ENCODE measurements at places on chromosomes 4 and X.

GRCh38 chr4:84232309-84233095, 266.6 kb downstream of the NKX6-1 start:
- DNase-seq, result no peak

GRCh38 chr4:168743601-168744000, 246.7 kb downstream of the PALLD start:
- DNase-seq, result no peak

- no peak for DNase-seq
Observed at GRCh38 chr4:183130328-183131155, 31.5 kb downstream of the WWC2 start.

GRCh38 chr4:102543030-102543928, 42.1 kb downstream of the NFKB1 start:
- DNase-seq, result no peak

- no peak for DNase-seq
Observed at GRCh38 chrX:13752646-13753045, 18.1 kb downstream of the OFD1 start.

GRCh38 chr4:42541647-42542046, 115.3 kb downstream of the ATP8A1 start:
- no peak for DNase-seq

DNA sequence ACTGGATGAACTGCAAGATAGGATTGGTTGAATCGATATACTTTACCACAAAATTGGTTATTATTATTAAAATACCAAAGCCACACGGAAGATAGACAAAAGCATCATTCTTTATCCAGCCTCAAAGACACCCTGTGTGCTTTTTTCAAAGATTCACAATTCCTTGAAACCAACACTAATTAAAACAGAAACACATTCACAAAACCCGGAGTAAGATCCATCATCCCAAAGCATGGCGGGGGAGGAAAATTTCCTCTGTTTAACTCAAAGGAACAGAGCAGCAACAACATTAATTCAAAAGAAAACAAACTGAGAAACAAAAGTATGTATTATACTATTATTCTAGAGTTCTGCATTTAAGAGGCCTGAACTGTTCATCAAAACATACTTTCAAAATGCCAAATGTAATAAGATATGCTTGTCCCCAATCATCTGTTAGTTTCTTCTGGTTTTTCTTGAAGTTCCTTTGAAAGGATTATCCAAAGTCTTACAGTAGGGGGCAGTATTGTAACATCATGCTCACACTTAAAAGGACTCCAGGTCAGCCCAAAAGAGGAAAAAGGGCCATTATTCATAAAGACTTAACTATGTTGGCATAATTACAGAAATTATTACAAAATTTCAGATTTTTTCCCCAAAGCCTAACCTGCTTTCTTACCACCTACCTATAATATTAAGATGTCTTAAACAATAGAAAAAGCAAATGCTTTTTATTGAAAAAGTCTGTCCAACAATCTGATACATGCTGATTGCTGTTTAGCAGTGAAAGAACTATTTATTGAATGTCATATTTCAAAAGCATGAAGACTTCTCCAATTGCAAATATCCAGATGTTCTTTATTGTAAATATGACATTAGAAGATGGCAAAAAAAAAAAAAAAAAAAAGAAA, 168.7 kb downstream of the SCFD2 start:
- DNase-seq, result no peak

- no peak for DNase-seq
Observed at GRCh38 chr4:168654104-168654847, 157.4 kb downstream of the PALLD start.

GRCh38 chr4:119093042-119093827, 42.4 kb upstream of the MYOZ2 start:
- DNase-seq, result no peak

DNA sequence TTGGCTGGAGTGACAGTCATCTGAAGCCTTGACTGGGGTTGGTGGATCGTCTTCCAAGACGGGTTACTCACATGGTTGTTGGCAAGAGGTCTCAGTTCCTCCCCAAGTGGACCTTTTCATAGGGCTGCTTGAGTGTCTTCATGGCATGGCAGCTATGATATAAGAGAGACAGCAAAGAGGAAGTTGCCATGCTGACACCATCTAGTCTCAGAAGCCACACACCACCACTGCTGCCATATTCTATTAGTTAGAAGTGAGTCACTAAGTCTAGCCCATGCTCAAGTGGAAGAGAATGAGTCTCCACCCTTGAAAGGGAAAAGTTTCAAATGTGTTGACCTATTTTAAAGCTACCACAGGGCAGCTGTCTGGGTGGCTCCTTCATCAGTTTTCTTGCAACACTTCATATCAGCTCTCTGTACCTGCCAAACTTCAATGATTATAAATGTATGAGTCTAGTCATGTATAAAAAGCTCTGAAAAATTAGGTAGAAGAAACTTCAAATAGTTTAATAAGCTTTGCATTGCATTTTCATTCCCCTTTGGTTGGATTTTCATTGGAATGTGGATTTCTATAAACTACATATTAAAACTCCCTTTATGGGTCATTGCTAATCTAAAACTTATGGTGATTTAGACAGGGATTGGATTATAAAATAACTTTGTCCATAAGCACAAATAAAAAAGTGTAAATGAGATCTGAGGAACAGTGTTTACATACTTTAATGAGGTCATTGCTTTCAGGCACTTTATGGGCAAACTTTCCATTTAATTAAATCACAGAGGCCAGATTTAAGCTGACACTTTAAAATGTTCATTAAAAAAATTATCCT, 68.0 kb upstream of the ATXN3L start:
- DNase-seq, result peak; percentile 6

- DNase-seq, result no peak
Observed at GRCh38 chr4:1542226-1542490, 135.9 kb upstream of the NKX1-1 start.

- no peak for DNase-seq
Observed at GRCh38 chrX:41707218-41707617, 16.8 kb upstream of the GPR82 start.

GRCh38 chr4:141486375-141486997, 149.9 kb upstream of the IL15 start:
- DNase-seq, result no peak

DNA sequence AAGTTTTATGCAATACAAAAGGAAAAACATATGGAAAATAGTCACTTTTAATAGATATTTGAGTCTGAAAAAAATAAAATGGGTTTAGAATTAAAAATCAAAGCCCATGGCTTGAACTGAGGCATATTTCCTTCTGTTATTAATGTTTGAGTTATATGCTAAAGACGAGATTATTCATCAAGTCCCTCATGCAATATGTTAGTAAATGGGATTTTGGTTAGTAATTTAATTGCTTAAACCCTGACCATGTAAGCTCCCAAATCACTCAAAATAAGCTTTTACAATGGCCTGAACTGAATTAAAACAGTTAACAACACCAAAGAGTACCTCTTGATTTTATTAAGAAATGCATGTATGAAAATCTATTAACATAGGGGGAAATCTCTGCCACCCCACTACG, 12.1 kb downstream of the UNC5C start:
- DNase-seq, result no peak

DNA sequence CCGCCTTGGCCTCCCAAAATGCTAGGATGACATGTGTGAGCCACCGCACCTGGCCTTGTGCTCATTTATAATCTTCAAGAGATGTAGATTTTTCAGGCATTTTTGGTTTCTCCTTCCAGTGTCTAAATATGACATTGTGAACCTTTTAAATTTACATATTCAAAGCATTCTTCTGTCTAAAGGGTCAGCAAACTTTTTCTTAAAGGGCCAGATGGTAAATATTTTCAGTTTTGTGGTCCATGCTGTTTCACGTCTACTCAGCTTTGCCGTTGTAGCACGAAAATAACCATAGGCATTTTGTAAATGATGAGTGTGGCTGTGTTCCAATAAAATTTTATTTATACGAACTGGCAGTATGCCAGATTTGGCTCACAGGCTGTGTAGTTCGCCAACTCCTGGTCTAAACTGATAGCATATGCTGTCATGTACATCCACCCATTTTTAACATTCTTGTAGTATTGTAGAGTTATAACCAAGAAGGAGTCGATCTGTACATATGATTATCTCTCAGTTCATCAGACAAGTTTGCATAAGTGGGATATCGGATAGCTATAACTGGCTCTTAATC, 12.7 kb upstream of the GCNA start:
- no peak for DNase-seq

GRCh38 chr4:79046016-79046592, 106.9 kb upstream of the PAQR3 start:
- no peak for DNase-seq

GRCh38 chr4:158025131-158025530, 147.7 kb downstream of the GASK1B start:
- no peak for DNase-seq

- peak; percentile 3 for DNase-seq
Observed at GRCh38 chrX:139126493-139126892, 404.0 kb upstream of the F9 start.

- DNase-seq, result no peak
Observed at GRCh38 chrX:110944751-110945675, 149.4 kb upstream of the CHRDL1 start.

- DNase-seq, result no peak
Observed at GRCh38 chr4:66062921-66063320, 392.6 kb upstream of the EPHA5 start.

- DNase-seq, result no peak
Observed at GRCh38 chrX:21655901-21656586, 2.1 kb downstream of the KLHL34 start.

DNA sequence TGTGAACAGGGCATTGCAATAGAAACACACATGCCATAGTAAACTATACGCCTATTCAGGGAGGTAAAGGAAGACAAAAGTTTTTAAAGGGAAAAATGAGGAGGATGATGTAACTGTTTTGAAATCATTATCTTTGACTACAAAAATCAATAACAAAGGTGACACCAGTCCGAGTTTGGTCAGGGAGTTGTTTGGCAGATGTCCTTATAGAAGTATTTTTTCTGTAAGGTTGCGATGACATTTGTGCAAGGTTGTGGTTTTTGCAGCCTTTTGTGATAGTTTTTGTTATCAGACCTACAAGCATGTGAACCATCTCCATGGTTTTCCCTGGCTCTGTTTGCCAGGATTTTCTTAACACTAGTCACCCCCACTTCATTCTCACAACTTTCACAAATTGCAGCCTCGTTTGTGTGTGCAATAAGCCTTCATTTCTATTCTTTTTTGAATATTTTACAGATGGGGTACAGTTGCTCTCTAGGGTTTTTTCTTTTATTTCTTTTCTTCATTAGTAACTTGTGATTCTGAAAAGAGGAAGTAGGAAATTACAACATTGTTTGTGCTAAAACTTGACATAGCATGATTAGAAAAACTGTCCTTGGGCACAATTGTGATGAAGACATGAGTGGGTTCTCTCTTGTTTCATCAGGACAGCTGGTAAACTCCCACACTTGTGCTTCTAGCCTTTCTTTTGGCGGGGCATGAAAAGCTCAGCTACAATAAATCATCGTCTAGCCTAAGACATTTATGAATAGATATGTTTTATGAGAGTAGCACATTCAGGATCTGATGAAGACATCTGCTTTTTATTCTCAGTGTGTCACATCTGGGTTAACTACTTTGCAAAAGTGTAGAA, 60.2 kb upstream of the PNPLA4 start:
- DNase-seq, result no peak

DNA sequence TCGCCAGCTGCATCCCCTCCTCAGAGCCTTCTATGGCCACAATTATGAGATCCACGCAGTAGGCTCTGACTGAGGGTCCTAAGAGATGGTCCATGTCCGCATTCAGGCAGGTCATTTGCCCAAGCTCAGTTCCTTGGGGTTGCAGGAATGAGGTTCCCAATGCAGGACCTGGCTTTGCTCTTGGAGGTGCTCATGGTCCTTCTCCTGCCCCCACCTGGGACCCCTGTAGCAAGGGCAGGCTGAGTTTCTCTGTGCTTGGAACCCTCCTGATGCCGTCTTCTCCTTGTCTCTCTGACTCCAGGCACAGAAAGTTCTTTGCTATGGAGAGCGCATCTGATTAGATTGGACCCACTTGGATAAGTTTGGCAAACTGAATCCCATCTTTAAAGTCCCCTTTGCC, 16.5 kb upstream of the SHOX start:
- no peak for DNase-seq

DNA sequence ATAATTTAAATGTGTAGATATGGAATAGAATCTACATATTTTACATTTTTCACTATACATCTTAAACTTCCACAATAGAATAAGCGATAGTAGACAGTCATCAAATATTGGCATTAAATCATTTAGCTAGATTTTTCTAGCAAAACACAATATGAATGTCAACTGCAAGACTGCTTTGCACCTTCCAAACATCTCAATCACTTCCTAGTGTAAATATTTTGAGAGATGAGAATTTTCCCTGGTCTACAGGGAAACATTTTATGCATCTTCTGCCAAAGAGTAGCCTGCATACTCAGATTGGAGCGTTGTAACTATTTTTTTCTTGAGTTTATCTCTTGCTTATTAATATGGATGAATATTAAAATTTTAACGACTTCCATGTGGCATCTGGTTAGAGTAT, 897.4 kb downstream of the CENPC start:
- no peak for DNase-seq

DNA sequence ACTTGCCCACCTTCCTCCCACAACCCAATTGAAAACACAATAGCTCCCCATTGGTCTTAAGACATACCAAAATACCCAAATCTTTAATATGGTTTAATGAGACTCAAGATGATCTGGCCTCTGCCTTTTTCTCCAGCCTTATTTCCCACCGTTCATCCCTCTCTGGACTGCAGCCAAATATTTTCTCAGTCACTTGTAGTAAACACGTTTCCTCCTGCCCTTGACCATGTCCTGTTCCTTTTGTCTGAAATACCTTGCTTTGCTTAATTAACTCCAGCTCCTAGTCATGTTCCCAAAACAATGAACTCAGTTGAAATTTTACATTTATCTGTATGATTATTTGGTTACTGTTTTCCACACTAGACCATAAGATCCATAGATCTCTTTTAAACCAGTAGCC, 8.4 kb upstream of the NUP54 start:
- DNase-seq, result no peak

DNA sequence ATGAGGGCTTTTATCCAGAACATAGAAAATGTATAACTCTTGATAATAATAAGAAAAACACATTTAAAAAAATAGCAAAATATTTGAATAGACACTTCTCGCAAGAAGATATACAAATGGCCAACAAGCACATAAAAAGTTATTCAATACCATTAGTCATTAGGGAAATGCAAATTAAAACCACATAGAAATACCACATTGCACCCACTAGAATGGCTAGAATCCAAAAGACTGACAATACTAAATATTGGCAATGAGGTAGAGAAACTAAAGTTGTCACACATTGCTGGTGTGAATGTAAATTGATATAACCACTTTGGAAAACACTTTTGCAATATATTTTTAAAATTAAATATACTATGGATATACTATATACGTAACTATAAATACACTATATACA, 754.3 kb upstream of the MAGEB2 start:
- DNase-seq, result no peak

- DNase-seq, result no peak
Observed at GRCh38 chrX:150767475-150768131, 74.4 kb downstream of the MTMR1 start.

- DNase-seq, result no peak
Observed at GRCh38 chr4:184147858-184148737, 69.6 kb downstream of the ENPP6 start.

- DNase-seq, result peak; percentile 44
Observed at GRCh38 chr4:6925357-6925836, 15.8 kb downstream of the TBC1D14 start.

GRCh38 chr4:94407846-94408245, 43.9 kb upstream of the PDLIM5 start:
- DNase-seq, result no peak
